ENCODE measurements at places on chromosomes 12 and 14.

GRCh38 chr12:47311568-47311967, 231.8 kb upstream of the AMIGO2 start:
- no peak for DNase-seq

DNA sequence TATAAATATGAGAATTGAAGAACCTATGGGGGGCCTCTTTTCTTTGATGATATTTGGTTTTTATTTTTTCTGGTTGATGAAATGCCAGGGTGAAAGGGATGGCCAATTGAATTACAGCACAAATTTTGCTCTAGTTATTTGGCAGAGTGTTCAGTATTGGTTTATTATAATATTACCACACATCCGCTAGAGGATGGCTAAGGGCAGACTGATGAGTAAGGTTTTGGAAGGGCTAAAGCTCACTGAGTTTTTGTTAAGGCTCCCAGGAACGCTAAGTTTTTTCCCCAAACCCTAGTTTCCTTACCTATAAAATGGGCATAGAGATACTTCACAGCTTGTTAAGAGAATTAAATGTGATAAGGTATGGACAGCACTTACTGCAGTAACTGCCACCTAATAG, 34.3 kb upstream of the LRRC10 start:
- DNase-seq = no peak

GRCh38 chr14:44657203-44657602, 150.1 kb upstream of the FSCB start:
- no peak for DNase-seq

DNA sequence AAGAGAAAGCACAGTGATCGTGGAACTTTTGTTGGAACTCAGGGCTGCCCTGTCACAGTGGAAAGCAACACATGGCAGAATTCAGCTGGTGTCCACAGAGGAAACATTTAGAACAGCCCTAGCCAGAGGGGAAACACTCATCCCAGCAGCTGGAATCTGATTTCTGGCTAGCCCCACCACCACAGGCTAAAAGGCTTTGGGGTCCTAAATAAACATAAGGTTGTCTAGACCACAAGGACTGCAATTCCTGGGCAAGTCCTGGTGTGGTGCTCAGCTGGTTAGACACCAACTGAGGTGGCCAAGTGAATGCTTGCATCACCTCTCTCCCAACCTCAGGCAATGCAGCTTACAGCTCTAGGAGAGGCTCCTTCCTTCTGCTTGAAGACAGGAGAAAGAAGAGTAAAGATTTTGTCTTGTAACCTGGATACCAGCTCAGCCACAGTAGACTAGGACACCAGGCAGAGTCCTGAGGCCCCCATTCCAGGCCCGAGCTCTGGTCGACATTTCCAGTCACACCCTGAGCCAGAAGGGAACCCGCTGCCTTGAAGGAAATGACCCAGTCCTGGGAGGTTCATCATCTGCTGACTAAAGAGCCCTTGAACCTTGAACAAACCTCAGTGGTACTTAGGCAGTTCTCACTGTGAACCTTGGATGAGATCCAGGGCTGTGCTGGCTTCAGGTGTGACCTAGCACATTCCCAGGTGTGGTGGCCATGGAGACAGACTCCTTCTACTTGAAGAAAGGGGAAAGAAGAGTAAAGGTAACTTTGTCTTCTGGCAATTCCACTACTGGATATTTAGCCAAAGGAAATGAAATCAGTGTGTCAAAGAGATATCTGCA, 85.4 kb upstream of the PLXNC1 start:
- DNase-seq = no peak

- DNase-seq = no peak
Measured at GRCh38 chr14:90979515-90979914, 80.9 kb downstream of the RPS6KA5 start.

DNA sequence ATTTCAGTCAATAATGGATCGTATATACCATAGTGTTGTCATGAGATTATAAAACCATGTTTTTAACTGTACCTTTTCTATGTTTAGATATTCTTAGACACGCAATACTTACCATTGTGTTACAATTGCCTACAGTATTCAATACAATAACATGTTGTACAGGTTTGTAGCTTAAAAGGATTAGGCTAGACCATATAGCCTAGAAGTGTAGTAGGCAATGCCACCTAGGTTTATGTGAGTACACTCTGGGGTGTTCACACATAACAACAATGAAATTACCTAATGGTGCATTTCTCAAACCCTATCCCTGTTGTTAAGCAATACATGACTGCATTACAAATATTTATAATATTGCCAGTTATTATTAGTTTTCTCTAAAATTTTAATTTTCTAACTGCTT, 144.2 kb downstream of the KCNC2 start:
- DNase-seq = no peak

- DNase-seq = no peak
Measured at GRCh38 chr12:109765446-109765810, 51.8 kb downstream of the FAM222A start.

DNA sequence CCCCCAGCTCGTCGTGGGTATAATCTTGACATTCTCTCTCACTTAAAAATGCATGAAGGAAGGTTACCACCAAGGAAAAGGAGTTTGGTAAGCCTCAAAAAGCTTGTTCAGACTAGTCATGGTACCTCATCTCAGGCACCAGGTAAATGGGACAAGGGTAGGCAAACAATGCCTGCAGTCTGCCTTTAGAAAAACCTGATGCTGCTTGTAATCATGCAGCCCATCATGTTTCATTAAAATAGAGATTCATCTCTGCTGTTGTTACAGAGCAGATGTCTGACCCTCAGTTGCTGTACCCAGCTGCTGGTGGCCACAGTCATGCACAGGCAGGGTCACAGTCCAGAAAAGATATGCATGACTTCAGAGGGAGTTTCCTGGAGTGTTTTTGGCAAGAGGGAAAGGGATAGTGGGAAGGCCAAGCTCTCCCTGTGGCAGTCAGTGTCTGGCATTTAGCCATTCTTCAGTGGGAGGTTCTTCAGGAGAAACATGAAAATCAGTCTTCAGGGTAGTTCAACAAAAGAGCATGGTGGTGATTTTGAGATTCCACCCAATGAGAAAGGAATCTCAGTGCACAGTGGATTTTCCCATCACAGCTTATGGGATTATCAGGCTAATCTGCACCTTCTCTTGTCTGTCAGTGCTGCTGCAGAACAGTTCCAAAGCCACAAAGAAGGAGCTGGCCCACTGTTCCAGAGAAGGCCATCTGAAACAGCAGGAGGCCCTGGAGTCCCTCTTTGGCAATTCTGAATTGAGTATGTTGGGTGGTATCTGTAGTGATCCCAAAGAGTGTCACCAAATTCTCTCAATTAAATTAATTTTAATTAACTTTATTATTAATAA, 202.7 kb upstream of the FRMD6 start:
- DNase-seq = peak; percentile 88

- DNase-seq = no peak
Measured at GRCh38 chr12:13252616-13253015, 56.1 kb downstream of the EMP1 start.

- no peak for DNase-seq
Measured at GRCh38 chr12:21500786-21501257, 613 bp downstream of the RECQL start.

- no peak for DNase-seq
Measured at GRCh38 chr12:121970581-121971300, 50.9 kb upstream of the BCL7A start.

GRCh38 chr12:97424911-97425310, 37.7 kb upstream of the RMST start:
- DNase-seq = no peak

DNA sequence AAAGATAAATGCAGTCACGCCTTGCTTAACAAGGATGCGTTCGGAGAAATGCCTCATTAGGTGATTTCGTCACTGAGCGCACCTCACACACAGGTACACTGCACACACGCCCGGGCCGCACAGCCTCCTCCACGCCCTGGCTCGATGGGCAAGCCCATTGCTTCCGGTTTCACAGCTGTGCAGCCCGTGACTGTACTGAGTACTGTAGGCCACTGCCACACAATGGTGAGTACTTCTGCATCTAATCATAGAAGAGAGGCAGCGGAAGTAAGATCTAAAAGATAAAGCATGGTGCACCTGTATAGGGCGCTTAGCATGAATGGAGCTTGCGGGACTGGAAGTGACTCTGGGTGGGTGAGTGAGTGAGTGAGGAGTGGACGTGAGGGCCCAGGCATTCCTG, 4.3 kb downstream of the RIMBP2 start:
- no peak for DNase-seq

DNA sequence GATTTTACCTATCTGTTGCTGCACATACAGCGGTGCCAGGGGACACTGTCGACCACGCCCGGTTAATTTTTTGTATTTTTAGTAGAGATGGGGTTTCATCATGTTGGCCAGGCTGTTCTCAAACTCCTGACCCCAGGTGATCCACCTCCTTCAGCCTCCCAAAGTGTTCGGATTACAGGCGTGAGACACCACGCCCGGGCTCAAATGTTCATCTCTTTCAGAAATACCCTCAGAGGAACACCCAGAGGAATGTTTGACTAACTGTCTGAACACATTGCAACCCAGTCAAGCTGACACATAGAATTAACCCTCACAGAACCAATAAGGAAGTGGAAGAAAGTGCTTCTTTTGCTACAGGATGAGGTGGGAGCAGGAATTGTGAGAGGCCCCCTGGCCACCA, 15.0 kb upstream of the ETFBKMT start:
- no peak for DNase-seq

GRCh38 chr14:80850197-80850814, 91.2 kb downstream of the CEP128 start:
- peak; percentile 35 for DNase-seq

DNA sequence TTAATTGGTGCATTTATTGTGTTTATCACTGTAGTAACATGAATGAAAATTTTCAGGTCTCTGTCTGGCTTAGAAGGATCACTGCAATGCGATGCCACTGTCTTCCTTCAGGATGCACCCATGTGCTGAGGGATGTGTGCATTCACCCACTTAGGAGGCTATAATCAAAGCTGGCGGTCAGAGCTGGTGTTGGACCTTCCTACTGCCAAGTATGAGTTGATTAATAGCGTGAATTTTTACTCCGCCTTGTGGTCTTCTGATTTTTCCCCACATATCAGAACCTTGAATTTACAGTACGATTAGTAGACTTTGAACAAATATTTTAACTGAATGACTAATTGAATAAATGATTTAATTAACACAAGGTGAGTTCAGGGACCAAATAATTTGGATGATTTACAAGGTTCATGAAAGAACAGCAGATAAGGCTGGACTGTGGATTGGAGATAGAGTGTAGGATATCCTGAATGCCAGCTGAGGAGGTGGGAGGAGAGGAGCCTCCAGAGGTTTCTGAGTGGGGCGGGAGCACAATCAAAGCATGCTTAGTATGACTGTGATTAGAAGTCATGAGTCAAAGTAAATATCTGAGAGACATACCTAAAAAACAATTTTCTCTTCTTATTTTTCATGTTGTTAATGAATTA, 50.1 kb downstream of the RERG start:
- DNase-seq = no peak

DNA sequence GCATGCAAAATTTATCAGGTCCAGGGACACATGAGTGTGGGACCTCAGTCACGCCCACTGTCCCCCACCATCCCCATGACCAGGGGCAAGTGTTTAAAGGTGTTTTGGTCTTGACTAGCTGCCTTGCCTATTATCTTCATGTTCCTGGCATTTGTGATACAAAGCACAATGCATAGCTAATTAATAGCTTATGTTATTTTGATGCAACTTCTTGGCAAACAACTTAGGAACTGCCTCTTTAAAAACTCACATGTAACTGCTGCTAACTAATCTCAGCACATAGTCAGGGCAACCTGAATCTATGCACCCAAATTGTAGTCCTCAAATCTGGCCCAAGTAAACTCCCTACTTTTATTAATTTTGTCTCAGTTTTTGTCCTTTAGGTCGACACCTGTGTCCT, 7.4 kb upstream of the OR6J1 start:
- no peak for DNase-seq

DNA sequence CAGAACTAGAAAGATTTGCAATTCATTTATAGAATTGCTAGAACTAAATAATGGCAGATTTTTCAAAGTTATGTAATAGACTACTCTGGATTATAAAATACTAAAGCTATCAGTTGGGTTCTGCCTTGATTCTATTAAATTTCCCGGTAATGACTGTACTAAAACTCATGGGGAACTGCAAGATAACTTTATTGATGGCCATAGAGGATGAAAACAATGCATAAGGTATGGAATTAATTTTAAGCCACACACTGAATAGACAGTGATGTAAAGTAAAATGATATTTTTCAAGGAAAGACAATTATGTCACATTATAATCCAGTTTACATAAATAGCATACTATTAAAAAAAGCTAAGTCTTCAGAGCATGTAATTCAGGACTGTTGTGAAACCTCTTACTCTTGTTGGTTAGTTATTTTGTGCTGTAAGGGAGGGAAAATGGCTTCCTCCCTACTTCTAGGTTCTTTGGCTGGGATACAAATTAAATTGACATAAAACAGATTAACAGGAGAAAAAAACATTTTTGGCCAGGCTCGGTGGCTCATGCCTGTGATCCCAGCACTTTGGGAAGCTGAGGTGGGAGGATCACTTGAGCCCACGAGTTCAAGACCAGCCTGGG, 134.4 kb upstream of the AMIGO2 start:
- no peak for DNase-seq

DNA sequence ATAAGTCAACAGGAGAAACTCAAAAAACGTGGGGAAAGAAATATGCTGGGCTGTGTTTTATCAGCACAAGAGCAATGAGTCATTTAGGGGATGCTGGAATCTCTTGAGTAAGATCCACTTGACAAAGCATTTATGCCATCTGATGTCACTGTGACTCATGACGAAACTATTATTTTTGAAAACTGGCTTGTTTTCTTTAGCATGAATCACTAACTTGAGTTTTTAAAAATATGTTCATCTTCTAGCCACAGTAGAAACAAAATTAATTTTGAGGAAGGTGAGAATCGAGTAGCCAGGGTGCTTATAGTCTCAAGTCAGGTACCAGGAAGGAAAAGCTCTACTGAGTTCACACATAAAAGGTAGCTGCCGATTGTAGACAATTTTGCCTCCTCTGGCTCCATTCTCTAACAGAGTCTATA, 456.2 kb upstream of the MGAT4C start:
- DNase-seq = peak; percentile 91

DNA sequence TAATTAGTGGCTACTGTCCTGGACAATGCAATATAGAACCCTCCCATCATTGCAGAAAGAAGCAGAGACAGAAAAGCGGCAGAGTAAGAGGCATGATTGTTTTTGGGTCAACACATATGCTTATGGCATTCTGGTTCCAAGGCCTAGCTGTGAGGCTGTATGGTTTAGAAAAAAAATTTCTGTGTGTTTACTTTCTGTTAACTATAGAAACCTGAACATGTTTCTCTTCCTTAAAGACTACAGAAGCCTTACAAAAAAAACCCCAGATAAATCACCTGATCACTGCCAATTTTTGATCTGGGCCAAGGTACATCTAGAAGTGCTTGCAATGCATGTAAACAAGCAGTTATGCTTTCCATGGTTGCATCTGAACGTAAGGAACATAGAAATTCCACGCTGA, 100.0 kb upstream of the HECTD1 start:
- DNase-seq = no peak

GRCh38 chr12:45312012-45312411, 96.1 kb downstream of the ANO6 start:
- no peak for DNase-seq

- DNase-seq = no peak
Measured at GRCh38 chr14:84237881-84238280, 1292.1 kb upstream of the FLRT2 start.

GRCh38 chr14:99545586-99545985, 58.4 kb downstream of the CCDC85C start:
- DNase-seq = no peak

GRCh38 chr14:29078810-29079522, 312.4 kb downstream of the FOXG1 start:
- DNase-seq = no peak

- DNase-seq = peak; percentile 33
Measured at GRCh38 chr14:22847661-22848341, 11.4 kb downstream of the MMP14 start.

Data from AG08395 (cell line).